ENCODE measurements at places on chromosomes 3 and 15.

DNA sequence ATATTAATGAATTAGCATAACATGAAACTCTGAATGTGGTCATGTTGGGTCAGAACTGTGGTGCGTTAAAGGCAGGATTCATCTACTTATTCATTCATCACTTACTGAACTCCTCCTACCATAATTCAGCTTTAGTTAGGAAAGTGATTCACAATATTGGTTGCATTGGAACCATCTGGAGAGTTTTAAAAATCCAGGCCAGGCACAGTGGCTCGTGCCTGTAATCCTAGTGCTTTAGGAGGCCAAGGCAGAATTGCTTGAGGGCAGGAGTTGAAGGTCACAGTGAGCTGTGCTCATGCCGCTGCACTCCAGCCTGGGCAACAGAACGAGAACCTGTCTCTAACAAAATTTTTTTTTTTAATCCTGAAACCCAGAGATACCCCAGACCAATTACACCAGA is 44.2 kb upstream of the ATG7 start:
- DNase-seq = no peak

- no peak for DNase-seq
Measured at GRCh38 chr3:103306104-103306503, 871.3 kb downstream of the ZPLD1 start.

GRCh38 chr3:86654806-86655460 is 336.0 kb downstream of the VGLL3 start:
- DNase-seq = no peak

GRCh38 chr3:167602041-167602440 is 51.7 kb downstream of the WDR49 start:
- DNase-seq = no peak

- no peak for DNase-seq
Measured at GRCh38 chr3:116445311-116445841, at the start of gene LSAMP. TSS of gene LSAMP (minus strand) at chr3:116445487.

DNA sequence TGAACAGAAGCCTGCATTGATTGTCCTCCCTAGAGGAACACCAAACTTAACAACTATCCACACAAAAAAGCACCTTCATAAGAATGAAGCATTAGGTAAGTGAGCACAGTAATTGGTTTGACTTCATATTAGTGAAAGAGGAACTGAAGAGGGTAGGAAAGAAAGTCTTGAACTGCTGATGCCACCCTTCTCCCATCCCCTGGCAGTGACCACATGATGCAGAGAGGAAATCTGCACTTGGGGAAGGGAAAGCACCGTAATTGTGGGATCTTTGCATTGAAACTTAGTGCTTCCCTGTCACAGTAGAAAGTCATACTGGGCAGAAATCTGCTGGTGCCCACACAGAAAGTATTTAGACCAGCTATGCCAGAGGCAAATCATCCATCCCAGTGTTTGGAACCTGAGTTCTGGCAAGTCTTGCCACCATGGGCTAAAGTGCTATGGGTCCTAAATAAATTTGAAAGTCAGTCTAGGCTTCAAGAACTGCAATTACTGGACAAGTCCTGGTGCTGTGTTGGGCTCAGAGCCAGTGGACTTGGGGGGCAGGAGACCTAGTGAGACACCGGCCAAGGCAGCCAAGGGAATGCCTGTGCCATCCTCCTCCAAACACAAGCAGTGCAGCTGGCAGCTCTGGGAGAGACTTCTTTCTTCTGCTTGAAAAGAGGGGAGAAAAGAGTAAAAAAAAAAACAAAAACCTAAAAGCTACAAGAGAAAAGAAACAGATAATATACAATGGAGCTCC is 63.6 kb downstream of the SLC15A2 start:
- DNase-seq = no peak

- DNase-seq = no peak
Measured at GRCh38 chr3:186070550-186070949, 38.3 kb downstream of the ETV5 start.

DNA sequence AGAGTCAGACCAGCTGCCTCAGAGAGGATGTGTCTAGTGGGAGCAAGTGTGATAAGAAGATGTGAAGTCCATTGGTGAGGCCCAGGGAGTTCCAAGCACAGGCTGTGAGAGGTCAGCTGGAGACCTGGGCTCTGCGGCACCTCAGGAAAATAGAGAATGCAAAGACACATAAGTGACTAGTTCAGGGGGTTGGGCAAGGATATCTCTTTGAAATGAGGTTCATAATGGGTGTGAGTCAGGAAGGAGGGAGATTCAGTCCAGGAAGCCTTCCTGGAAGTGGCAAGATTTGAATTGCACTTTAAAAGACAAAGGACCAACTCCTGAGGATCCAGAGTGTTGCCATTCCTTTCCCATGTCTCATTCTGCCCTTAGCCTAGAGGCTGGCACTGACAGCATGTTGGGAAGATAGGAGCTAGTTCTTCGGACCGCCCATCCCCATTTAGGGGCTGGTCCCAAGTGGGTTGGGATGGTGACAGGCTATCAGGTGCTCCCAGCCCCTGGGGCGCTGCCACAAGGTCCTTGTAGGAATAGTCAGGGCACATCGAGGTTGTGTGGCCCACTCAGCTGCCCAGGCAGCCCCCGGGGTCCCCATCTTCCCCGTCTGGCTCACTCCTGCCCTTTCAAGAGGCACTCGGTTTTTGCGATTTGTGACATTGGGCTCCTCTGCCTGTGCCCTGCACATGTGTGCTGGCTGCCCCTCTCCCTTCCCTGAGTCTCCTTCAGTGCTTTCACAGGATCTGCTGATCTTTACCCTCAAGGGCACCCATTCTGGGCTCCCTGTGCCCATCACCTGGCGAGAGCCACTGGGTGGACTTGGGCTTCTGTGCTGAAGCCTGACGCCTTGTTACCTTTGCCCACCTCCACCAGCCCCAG is 23.7 kb downstream of the ESYT3 start:
- no peak for DNase-seq

- no peak for DNase-seq
Measured at GRCh38 chr15:89370978-89371227, 36.3 kb upstream of the POLG start.

DNA sequence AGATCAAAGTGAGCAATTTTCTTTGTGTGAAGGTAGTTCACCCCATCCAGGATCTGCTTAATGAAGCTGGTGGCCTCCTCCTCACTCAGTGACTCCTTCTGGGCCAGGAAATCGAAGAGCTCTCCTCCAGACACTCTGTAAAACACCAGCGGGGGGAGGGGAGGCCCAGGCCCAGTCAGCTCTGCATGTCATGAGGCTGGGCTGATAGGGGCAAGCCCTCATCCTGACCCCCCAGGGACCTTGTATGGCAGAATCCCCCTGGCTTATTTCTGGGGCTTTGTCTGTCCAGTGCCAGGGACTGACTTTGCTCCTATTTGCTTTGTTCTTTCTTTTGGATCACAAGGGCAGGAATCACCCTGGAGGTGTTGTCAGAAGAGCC is 74.9 kb downstream of the DAPK2 start:
- peak; percentile 60 for DNase-seq

- DNase-seq = no peak
Measured at GRCh38 chr3:52671676-52672075, 14.0 kb downstream of the PBRM1 start.

- no peak for DNase-seq
Measured at GRCh38 chr3:63333815-63334214, 55.7 kb downstream of the SYNPR start.

GRCh38 chr3:159627634-159628033 is 361.0 kb upstream of the IL12A start:
- no peak for DNase-seq

DNA sequence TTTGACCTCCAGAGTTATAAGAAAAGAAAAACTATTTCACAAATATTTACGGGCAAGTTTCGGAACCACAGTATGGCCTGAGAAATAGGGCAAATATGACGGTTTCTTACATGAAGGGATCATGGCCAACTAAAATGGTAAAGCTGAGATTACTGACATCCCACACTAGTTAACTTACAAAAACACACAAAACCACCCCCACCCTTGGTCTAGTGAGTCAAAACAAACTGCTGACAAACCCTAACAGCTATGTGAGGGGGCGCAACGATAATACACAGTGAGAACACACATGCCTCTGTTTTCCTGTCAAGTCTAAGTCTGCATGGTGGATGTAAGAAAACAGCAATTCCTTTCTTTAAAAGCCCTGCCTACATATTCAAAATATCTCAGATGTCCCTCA is 32.3 kb downstream of the CBLB start:
- DNase-seq = no peak

DNA sequence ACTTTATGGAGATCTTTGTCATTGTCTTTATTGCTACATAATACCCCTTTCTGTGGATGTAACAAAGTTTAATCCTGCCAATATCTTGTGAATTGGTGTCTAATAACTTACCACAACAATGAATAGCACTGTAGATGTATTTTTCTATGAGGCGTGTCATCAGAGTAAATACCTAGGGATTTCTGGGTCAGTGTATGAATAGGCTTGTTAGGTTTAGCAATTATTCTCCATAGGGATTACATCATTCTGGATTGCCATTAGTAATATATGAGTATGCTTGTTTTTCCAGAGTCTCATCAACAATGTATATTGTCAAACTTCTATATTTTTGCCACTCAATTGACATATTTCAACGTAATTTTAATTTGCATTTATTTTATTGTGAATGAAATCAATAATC is 67.9 kb downstream of the UNC13C start:
- DNase-seq = no peak

DNA sequence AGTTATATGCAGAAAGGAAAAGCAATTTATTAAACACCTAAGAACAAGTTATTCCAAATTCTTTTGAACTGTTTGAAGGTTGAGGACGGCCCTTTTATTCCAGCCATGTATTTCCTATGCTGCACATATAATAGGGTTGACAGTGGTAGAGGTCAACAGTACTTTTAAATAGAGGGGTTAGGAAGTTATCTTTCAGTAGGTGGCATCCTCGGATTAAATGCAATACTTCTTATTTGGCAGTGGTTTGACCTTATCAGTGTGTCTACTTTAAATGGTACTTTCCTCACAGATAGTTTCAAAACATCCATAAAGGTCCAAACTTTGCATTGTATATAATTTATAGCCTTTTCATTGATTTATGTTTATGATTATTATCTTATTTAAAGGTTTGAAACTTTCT is 558.7 kb downstream of the TUSC7 start:
- no peak for DNase-seq

DNA sequence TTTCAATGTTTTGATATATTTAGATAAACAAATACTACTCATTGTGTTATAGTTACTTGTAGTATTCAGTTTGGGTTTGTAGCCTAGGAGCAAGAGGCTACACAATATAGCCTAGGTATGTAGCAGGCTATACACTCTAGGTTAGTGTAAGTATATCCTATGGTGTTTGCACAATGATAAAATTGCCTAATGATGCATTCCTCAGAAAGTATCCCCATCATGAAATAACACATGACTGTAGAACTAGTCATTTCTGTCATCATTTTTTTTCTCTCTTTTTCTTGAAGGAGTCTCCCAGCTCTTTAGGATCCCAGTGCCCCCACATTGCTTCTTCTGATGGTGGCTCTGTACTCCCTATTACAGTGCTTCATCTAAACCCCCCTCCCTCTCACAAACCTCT is 157.7 kb upstream of the CADPS start:
- DNase-seq = no peak

DNA sequence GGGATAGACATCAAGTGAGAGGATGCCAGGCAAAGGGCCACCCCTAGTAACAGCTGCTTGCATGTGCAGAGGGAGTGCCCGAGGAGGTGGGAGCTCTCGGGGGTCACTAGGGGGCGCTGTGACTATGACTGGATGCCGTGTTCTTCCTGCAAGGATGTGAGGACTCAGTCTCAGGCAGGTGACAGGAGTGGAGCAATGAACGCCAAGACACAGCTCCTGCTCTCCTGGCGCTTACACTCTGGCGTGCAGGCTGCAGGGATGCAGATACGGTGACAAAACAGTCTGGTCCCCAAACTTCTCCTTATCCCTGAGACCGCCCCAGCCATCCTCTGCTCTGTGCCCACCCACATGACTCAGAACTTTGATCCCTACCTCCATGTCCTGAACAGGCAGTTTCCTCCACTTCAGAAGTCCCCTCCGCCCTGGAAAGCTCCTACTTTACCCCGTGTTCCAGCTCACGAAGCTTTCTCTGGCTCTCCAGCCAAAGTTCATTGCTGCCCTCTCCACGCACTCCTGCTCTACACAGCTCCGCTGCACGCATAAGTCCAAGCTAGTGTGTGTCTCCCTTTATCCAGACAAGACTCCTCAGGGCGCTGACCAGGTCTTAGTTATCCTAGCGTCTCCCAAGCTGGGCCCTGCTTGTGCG is 14.7 kb downstream of the RHOV start:
- DNase-seq = peak; percentile 78

- no peak for DNase-seq
Measured at GRCh38 chr3:158128755-158129154, 18.9 kb downstream of the RSRC1 start.

GRCh38 chr3:81602781-81603180 is 158.7 kb downstream of the GBE1 start:
- no peak for DNase-seq

DNA sequence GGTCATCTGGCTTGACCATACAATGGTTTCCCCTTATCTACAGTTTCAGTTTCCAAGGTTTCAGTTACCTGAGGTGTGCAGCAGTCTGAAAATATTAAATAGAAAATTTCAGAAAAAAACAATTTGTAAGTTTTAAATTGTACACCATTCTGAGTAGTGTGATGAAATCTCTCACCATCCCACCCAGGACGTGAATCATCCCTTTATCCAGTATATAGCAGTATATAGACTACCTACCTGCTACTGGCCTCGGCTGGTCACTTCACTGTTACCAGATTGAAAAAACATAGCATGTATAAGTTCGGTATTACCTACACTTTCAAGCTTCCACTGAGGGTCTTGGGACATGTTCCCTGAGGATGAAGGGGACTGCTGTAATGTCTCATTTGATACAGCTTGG is 12.0 kb downstream of the ARIH1 start:
- DNase-seq = no peak

GRCh38 chr3:43794776-43795175 is 104.0 kb downstream of the ABHD5 start:
- no peak for DNase-seq

GRCh38 chr3:10783360-10784351 is 32.4 kb upstream of the SLC6A11 start:
- DNase-seq = no peak

DNA sequence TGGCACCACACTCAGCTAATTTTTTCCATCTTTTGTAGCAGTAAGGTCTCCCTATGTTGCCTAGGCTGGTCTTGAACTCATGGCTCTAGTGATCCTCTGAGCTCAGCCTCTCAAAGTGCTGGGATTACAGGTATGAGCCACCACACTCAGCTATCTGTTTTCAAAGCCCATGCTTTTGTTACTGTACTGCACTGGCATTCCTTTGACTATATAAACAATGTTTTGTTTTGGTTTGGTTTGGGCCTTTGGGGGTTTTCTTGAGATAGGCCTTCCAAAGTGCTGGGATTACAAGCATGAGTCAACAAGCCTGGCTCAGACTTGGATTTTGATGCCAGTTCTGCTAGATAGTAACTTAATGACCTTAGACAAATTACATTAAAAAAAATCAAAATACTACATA is 89.7 kb upstream of the GK5 start:
- DNase-seq = no peak

All from activated CD4-positive, alpha-beta T cell treated with anti-CD3 and anti-CD28 coated beads, Interleukin-2, amount 50 U/mL, for 4 hours (primary cell).